ENCODE measurements at places on chromosomes 1 and 21.

DNA sequence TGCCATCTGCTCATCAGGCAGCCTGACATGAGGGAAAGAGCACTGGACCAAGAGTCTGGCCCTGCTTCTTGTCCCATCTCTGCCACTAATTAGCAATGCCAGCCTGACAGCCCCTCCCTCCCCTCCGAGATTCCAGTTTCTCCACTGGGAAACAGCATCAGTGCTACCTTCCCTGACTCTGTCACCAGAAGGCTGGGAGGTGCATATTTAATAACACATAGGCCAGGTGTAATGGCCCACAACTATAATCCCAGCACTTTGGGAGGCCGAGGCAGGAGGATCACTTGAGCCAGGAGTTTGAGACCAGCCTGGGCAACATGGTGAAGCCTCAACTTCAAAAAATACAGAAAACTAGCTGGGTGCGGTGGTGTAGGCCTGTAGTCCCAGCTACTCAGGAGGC, 41.2 kb upstream of the ZBTB40 start:
- DNase-seq = no peak

DNA sequence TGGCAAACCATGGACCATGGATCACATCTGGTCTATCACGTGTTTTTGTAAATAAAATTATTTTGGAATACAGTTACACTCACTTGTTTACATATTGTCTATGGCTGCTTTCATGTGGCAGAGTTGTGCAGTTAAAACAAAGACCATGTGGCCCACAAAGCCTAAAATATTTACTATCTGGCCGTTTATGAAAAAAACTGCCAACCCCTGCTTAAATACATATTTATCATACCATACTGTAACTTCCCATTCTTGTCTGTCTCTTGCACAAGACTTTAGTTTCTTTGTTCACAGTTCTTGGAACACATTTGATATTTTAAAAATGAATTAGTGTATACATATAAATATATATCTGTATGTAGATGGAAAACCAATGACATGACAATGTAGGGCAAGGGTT, 141.5 kb downstream of the PAPPA2 start:
- no peak for DNase-seq

GRCh38 chr1:151868486-151868885, 15.0 kb upstream of the THEM5 start:
- no peak for DNase-seq

GRCh38 chr1:10671622-10672342, 124.7 kb downstream of the CASZ1 start:
- no peak for DNase-seq

- no peak for DNase-seq
Observed at GRCh38 chr1:198893141-198893540, 254.3 kb downstream of the PTPRC start.

Data from stimulated activated CD4-positive, alpha-beta T cell treated with anti-CD3 and anti-CD28 coated beads, Interleukin-1b, Interleukin-23, amount 100 ng/mL, for 4 hours (primary cell).